Foreskin keratinocyte (primary cell): ENCODE measurements at places on chromosomes 16 and 17.

- DNase-seq, result no peak
Observed at GRCh38 chr17:14826358-14826757, 438.8 kb downstream of the PMP22 start.

GRCh38 chr17:28040406-28040805, 2.1 kb upstream of the NLK start:
- no peak for DNase-seq

DNA sequence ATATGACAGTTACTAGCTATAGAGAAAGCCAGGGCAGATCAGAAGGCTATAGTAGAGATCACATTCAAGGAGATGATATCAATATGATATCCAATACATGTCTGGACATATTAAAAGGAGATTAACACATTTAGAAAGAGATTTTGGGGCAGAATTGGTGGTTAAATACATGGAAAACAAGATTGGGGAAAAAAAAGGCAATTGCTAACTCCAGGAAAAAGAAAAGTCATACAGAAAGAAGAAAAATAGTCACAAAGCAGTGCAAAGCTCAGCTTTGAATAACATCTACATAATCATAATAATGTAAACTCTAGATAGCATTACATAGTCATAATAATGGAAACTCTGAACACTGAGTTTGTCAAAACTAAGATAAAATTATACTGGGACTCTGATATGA, 40.6 kb downstream of the MYH11 start:
- DNase-seq, result no peak

GRCh38 chr16:84054916-84055315, 12.3 kb upstream of the SLC38A8 start:
- DNase-seq, result no peak

DNA sequence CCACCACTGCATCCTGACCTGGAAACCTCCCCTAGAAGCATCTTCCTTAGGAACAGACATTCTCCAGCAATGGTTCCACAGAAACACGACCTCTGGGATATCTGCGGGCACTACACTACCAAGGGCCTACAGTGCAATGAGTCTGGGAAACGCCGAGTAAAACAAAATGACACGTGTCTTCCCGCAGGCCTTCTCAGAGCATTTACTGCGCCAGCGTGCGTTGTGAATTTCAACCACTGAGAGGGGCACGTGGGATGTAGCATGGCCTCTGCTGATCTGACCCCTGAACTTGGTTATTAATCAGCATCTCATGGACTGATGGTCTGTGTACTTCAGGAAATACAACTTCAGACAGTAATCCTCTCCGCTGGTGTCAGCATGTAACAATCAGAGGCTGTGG, 173.0 kb downstream of the C16orf95 start:
- DNase-seq, result no peak

DNA sequence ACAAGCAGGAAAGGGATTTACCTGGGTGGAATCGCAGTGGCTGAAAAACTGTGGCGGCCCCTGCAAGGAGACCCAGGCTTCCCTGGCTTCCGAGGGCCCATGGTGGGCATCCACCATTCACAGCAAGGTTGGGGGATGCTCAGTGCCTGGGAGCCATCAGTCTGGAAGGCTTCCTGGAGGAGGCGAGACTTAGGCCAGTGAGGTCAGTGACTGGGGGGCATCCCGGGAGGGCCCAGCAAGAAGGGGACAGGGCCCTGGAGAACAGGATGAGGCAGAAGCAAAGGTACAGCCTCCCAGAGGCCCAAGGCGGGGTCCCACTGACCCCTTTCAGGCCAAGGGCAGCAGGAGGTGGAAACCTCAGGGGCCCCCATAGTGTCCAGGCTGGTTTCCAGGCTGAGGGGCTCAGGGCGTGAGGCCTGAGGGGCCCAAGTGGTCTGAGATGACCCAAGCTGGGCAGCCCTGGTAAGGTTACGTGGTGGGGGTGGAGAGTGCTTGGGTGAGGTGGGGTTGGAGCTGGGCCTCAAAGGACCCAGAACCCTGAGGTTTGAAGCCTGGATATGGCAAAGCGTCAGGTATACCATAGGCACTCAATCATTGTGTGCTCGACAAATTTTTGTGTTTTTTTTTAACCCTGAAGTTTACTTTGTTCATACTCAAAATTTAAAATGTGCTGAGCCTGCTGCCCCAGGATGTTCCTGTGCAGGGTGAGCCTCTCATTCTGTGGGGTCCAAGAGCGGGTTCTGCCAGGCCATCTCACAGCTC, 15.8 kb upstream of the SRRM2 start:
- no peak for DNase-seq

DNA sequence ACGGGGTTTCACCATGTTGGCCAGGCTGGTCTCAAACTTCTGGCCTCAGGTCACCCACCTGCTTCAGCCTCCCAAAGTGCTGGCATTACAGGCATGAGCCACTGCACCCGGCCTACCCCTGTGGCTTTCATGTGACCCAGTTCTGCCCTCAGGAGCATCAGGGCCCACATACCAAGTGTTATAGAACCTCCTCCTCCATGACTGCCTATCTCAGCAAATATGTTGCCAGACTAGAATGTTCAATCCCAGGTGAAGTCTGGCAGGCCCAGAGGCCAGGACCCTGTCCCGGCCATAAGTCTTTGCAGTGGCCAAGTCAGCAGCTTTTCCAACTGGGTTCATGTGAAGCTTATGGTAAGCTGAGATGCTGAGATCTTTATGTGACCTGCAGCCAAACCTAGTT, 9.8 kb upstream of the SMPD3 start:
- no peak for DNase-seq

DNA sequence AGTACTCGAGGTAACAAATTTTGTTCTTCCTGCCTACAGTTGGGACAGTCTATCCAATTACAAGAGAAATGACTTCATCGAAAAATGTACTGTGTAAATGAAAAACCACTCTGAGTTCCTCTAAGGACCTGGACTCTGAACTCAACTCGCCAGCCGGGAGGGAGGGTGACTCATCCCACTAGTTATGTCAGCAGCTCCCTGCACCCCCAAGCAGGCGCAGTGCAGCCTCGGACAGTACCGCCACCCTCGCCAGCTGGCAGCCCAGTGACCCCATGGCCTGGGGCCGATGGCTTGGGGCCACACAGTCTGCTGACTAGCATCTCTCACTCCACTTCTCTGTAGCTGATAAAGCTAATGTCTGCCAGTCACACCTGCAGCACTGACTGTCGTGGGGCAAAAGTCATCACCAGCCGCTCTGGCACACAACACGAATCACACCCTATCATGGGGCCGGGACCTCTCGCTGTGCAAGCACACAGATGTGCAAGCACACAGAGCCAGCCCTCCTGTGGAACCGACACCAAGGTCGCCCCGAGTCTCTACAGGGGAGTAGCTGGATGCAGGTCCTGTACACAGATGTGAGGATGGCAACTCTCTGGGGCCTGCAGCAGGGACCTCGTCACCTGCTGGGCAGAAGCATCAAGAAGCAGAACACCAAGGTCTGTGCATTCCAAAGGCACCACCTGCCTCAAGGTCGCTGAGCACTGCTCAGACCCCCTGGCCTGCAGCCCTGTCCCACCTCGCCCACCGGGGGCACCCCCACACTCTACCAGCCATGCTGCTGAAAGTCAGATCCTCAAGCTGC, 5.7 kb downstream of the CSNK1D start:
- DNase-seq, result no peak

DNA sequence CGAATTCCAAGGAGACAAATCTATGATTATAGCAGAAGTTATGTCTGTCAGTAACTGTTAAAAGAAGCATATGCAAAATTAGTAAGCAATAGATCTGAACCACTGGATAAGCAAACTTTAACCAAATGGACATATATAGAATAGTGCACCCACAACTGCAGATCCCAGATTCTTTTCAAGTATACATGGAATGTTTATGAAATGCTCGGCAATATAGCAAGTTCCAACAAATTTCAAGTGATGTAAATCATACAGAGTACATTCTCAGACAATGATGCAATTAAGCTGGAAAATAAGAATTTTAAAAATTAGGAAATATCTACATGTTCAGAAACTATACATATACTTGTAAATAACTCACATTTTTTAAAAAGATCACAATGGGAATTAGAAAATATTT, 8.4 kb upstream of the HELZ start:
- DNase-seq, result peak; percentile 86

- DNase-seq, result no peak
Observed at GRCh38 chr17:62062302-62062701, 2.8 kb downstream of the MED13 start.

DNA sequence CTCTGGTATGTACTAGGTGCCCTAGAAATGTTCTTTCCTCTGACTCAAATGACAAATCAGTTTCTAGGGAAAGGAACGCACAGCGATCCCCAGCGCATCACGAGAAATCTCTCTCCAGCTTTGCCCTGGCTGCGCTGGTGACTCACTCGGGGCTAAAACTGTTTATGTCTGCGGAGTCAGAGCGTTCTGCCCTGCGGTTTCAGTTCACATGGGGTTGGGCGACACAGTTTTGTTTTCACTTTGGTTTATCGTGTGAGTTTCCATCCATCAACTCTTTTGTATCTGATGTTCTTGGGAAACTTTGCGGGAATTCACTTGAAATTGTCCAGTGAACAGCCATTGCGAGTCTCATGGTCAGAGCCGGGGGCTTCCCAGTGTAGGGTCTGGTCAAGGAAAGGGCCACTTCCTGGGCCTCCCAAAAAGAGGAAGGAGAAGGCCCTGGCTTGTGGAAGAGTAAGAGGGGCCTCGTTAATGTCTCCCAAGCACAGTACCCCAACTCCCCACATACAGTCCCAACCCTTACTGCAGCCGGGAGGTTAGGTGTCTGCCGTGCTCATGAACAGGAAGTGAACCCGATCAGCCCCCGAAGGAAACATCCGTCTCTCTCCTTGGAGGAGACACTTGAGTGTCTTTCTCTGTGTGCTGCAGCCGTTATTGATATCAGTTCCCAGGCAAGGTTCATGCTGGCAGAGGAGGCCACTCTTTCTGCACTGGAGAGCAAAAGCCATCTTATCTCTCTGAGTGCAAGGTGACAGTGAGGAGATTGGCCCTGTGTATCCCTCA, 643.2 kb downstream of the WWOX start:
- DNase-seq, result no peak

GRCh38 chr17:73390221-73390620, 78.4 kb upstream of the CDC42EP4 start:
- no peak for DNase-seq

GRCh38 chr17:66398059-66398458, 95.6 kb downstream of the PRKCA start:
- no peak for DNase-seq

DNA sequence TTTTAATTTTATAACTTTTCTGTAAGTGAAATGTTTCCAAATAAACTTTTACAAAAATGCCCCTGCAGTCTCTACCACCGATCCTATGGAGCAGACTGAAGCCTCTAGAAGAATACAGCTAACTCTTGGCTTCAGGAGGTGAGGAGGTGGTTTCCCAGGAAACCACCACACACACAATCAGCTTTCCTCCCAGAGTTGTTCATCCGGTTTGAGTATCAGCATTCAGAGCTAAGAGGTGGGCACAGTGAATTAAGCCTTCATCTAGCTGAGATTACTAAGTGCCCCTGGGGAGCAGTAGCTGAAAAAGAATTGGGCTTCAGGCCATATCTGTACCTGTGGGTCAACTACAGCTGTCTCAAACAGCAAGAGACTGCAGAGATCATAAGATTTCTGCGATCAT, 139.7 kb downstream of the AATF start:
- peak; percentile 19 for DNase-seq

- no peak for DNase-seq
Observed at GRCh38 chr16:69619514-69619913, 53.7 kb downstream of the NFAT5 start.

DNA sequence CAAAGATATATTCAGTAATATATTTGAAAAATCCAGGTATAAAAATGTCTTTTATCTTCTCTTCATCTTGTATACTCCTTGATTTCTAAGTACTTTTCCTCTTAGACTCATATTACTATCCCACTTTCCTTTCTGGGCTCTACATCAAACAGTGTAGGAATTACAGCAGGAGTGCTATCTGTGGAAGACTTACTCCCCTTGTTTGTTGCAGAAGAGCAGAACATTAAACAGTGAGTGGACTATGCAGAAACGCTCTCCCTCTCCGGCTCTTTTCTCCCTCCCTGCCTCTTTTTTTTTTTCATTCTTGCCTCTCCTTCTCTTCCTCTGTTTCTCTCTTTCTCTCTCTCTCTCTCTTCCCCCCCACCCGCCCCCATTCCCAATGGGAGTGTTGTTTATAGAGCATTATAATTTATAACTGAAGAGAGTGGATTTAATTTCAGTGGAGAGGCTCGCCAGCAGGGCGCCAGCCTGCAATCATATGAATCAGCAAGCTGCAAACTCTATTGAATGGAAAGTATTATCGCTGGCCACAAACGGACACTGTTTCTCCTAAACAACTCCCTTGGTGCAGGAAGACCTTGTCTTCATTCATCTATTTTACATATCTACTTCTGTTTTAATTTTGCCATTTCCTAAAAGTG, 242.3 kb upstream of the TBX2 start:
- DNase-seq, result no peak

GRCh38 chr17:48149787-48150463, 42.4 kb downstream of the SNX11 start:
- no peak for DNase-seq

- DNase-seq, result peak; percentile 22
Observed at GRCh38 chr17:9226794-9227135, 205.5 kb downstream of the NTN1 start.

DNA sequence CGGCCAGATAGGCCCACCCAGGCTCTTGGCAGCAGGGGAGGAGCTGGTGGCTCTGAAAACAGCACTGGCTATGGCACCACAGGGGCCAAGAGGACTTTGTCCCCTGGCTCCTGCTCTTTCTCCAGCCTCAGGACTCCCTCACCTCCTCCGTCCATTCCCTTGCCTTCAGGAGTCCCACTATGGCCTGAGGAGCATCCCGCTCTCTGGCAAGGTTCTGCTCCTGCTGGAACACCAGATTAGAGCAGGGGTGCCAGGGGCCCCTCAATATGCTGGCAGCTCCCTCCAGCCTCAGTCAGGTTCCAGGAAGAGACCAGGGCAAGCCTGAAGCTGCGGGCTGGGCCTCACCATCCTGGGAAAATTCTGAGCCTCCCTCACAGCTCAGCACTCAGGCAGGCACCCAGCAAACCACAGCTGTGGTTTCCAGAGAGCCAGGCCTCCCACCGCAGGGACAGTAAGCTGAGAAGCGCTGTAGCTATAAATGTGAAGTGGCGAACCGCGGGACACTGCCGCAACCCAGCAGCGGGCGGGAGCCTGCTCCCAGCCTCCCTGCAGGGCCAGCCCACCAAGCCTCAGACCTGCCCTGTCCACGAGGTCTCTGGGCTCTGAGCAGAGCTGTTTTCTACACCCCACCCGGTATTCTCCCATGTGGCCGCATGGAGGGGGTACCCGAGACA, 25.7 kb downstream of the C17orf100 start:
- DNase-seq, result no peak
